ENCODE measurements at places on chromosomes 4 and X.

- DNase-seq = peak; percentile 22
These were observed at the start of gene EPHA5 for GRCh38 chr4:65670331-65671031. EPHA5 (minus strand) TSS chr4:65670489; CDS start chr4:65669742, 747 bp downstream.

DNA sequence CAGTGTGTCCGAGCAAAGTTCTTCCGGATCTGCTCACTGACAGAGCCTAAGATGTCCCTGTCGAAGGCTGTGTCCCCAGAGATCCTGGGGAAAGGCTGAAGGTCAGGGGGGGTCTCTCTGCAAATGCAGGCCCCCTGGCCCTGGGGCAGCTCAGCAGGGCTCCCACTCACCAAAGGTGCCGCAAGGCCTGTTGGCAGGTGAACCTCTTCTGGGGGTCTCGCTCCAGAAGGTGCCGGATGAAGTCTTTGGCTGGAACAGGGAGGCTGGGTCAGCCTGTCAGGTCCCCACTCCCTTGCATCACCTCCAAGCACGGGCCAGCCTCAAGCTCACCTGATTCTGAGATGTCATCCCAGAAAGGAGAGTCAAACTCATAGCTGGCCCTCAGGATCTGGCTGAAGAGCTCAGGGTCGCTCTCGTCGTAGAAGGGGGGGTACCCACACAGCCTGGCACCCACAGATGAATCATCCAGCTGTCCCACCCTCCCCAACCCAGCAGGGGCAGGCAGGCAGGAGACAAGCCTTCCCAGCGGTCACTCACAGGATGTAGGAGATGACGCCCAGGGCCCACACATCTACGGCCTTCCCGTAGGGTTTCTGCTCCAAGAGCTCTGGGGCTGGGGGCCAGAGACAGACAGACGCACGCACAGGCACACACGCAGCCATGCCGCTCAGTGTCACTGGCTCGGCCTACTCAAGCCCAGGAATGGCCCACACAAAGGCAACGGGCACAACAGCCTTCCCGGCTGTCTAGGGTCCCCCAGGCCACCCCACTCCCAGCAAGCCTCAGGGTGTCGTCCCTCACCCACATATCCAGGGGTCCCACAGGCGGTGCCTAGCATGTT is 2.6 kb downstream of the PNCK start:
- DNase-seq = no peak

GRCh38 chrX:134369576-134369975 is 90.4 kb upstream of the HPRT1 start:
- DNase-seq = no peak

- no peak for DNase-seq
These were observed 484 bp downstream of the CXCL2 start for GRCh38 chr4:74098427-74098994.

DNA sequence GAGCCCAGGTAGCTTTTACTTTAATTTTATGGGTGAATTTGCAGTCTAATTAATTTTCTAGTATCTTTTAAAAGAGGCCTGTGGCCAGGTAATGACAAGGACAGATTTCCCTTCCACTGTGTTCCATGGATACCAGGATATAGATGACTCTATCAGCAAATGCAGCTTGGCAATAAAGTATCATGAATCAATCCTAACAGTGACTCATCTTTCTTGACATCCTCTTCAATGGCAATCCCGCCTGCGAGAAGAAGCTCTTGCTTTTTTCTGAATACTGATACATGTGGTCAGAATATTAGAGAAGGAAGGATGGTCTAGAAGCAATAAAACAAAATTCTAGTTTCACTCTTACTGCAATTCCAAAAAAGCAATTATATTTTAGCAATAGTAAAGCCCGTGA is 267.8 kb downstream of the DTHD1 start:
- DNase-seq = no peak

GRCh38 chr4:38815885-38816782 is 11.5 kb upstream of the TLR1 start:
- DNase-seq = no peak
